ENCODE measurements at places on chromosomes 11 and 22.

DNA sequence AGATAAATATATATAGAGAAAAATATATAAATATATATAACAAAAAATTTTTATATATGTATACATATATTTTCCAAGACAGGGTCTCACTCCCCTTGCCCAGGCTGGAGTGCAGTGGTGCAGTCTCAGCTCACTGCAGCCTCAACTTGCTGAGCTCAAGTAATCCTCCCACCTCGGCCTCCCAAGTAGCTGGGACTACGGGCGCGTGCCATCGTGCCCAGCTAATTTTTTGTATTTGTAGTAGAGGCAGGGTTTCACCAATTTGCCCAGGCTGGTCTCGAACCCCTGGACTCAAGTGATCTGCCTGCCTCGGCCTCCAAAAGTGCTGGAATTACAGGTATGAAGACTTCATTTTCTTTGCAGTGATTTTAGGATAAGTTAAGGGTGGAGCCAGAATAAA, 38.9 kb upstream of the SEPTIN5 start:
- no peak for DNase-seq

GRCh38 chr11:86182976-86183584, 61.5 kb upstream of the EED start:
- DNase-seq: no peak

DNA sequence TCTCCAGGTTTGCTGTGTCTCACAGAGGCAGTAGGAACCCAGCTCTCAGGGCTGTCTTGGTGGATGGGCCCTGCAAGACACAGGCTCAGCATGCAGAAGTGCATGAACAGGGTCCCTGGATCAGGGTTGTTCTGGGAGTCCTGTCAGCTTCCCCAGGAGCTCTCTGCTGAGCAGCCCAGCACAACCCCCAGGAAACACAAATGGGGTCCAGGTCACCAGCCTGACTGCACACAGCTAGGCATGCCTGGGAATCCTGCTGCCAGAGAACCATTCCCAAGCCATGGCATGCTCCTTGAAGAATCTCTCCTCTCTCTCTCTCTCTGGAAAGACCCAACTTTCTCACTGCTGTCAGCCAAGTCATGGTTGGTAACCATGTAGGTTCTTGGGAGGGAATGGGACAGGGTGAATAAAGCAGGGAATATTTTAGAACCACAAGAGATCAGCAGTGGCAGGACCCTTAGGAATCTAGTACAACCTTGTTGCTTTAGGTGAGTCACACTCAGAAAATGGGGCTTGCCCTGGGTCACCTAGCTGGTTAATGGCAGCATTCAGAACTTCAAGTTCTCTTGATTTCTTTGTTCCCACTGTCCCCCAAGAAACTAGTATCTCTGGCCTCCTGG, 21.4 kb downstream of the TUB start:
- no peak for DNase-seq

DNA sequence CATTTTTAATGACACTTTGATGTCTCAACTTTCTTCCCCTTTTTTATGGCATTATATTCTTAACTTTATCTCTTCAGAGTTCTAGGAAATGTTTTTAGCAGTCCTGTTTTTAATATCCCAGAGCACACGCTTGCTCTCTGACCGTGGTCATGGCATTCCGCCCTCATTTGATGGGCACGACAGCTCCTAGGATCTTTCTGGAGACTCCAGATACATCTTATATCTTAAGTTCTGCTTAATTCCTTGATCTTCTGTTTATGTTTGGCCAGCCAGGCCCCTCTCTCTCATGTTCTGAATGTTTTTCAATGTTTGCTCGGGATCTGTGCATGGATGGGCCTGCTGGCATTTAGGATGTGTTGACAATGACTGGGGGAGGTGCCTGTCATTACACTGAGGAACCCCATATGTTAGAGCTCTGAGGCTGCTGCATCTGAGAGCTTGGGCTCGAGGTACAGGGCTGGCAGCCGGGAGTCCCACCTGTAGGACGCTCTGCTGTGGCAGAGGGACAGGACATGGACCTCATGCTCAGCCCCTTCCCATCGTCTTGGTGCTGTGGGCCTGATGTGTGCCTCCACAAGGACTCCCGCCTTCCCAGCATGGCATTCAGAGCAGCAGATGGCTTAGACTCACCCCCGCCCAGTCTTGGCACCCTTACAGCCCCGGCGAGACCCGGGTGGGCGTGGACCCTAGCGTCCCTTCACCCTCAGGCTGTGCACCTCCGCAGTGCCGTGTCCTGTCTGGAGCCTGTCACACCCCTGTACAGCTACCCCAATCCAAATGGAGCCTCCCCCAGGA, 75.0 kb downstream of the CDKN1C start:
- no peak for DNase-seq

GRCh38 chr11:64712430-64713015, 10.5 kb downstream of the NRXN2 start:
- DNase-seq: no peak

DNA sequence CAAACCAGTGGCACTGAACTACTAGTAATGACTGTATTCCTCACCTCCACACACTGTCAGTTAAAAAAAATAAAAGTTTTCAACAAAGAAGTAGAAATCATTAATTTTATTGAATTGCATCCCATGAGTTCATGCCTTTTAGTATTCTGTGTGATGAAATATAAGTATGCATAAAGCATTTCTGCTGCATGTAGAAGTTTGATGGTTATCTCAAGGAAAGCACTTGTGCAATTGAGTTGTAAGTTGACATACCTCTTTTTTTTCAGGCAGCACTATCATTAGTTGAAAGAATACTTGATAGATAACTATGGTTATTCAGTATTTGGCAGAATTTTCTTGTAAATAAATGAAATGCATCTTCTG, 104.4 kb downstream of the STIM1 start:
- DNase-seq: no peak

GRCh38 chr11:7638710-7639642, 34.3 kb downstream of the CYB5R2 start:
- DNase-seq: no peak

DNA sequence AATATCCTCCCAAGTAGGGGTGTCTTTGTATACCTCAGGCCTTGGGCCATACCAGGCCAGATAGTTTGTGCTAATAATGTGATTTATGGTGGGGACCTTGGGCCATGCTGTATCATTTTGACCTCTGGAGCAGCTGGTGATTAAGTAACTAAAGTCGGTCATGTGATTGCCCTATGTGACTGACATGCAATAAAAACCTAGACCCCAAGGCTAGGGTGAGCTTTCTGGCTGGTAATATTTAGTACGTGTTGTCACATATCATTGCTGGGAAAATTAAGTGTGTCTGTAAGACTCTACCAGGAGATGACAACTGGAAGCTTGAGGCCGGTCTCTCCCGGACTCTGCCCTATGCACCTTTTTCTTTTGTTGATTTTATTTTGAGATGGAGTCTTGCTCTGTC, 12.6 kb upstream of the TFIP11 start:
- DNase-seq: no peak

- peak; percentile 7 for DNase-seq
Measured at GRCh38 chr11:33857933-33858371, 33.9 kb downstream of the LMO2 start.

GRCh38 chr11:92253945-92254344, 29.3 kb downstream of the FAT3 start:
- DNase-seq: no peak

DNA sequence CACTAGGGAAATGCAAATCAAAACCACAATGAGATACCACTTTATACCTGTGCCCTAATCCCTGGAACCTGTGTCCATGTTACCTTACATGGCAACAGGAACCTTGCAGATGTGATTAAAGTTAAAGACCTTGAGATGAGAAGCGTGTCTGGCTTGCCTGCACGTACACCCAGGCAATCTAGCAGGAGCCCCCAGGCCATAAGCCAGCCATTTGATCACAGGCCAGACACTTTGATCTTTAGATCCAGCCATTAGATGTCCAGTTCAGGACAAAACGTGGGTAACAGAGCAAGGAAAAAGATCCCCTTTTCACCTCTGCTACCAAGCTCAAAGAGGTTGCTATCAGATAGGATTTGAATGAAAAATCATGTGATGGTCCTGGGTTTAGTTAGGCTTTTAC, 378.8 kb downstream of the BUD13 start:
- no peak for DNase-seq

DNA sequence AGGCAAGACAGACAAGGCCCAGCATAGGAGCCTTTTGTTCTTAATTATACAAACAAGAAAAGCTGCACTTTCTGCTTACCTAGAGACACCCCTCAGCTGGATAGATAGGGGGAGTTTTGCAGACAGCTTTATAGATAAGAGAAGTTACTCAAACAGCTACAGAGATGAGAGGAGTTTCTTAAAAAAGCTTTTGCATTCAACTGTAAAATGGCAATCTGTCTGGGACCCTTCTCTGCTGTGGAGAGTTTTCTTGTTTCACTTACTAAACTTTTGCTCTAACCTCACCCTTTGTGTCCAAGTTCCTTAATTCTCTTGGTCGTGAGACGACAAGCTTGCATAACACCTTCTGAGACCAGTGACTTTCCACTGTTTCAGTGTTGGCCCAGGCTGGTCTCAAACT, 103.8 kb upstream of the CHORDC1 start:
- DNase-seq: no peak

DNA sequence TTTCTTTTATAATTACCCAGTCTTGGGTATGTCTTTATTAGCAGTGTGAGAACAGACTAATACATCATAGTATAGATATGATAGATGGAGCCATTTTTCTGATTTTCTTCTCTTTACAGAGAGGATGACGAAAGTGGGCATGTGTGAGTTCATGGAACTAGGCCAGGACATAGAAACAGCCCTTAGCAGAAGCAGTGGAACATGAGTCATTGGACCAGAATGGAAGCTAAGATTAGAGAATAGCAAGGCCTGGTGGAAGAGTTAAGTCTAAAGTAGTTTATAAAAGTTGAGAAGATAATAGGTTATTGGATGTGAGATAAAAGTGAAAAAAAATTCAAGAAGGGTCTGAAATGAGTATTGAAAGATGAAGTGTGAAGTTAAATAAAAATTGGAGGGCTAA, 97.0 kb upstream of the MPPED2 start:
- no peak for DNase-seq

GRCh38 chr11:61766353-61766841, 14.0 kb downstream of the MYRF start:
- DNase-seq: peak; percentile 61

DNA sequence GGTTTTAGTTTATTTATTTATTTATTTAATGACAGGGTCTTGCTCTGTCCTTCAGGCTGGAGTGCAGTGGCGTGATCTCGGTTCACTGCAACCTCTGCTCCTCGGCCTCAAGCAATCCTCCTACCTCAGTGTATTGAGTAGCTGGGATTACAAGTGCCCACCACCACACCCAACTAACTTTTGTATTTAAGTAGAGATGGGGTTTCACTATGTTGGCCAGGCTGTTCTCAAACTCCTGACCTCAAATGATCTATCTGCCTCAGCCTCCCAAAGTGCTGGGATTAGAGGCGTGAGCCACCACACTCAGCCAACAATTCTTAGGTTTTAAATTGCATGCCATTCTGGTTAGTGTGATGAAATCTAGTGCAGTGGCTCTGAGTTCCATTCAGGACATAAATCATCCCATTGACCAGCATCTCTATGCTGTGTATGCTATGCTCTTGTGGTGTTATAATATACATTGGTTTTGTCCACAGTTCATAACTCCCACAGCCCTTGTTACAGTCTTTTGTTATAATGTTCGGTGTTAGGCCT, 28.5 kb downstream of the ZNF280B start:
- no peak for DNase-seq

DNA sequence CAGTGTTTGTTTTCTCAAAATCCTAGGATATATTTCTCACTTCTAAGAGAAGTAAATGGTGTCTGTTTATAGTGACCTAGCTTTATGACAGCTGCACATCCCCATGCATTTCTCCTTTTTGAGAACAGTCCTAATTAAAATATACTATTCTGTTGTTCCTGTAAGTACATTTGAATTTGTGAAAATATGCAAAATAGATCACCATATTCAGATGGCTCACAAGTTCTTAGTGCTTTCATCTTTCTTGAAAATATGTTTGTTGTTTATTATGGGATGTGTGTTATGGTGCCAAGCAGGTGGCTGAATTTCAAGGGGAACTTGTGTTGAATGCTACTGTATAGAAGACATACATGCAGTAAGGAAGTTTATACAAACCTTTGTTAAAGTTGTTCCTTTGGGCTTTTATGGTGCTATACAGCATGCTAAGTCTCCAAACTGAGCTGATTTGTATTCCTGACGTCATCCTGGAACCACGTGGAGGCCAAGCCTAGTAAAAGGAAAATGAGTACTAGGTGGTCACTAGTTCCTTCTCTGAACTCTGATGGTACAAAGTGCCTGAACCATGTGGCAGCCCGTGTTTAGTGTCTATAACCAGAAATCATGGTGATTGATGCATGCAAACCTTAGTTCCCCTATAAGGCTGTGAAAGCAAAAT, 7.8 kb upstream of the VSTM5 start:
- DNase-seq: no peak

- DNase-seq: no peak
Measured at GRCh38 chr11:68977781-68978625, 2.8 kb downstream of the MRGPRD start.

GRCh38 chr11:35947437-35947836, 3.6 kb downstream of the LDLRAD3 start:
- DNase-seq: no peak

- no peak for DNase-seq
Measured at GRCh38 chr22:42770448-42770726, 49.7 kb upstream of the A4GALT start.
